ENCODE measurements at places on chromosomes 2 and 18.

- ATAC-seq, result no peak
Measured at GRCh38 chr18:58064406-58064998, 20.5 kb downstream of the NEDD4L start.

DNA sequence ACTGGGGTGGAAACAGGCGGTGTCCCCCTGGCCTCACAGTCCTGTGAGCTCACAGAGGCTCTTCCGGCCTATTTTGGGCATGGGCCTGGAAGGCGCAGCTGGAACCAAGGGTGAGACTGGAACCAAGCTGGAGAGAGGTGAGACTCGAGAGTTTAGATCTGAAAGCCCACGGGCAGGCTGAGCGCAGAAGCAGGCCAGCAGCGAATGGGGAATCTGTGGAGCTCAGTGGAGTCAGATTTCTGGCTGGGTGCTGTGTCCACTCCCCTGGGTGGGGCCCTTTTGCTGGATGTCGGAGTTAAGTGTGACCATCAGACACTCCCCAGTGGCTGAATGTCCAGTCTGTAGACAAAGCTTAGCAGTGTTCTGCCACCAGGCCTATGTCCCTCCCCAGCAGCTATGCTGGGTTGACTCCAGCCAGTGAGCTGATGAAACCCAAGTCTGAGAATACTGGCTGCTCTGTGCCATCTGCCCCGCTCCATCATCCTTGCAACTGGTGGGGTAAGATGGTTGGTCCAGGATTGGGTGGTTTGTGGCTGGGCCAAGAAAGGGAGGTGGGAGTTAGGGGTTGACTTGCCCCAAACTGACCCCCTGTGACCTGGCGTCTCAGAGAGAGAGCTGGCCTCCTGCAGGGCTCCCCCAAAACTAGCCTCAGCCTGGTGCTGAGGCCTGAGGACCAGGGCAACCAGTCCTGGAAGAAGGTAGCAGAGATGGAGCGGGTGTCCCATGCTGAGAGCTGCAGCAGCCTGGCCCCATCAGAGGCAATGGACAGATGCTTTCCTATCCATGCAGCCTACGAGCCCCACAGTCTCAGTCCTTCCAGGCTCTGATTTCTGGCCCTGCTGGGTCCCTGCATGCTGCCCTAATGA is 34.4 kb downstream of the CYP26B1 start:
- ATAC-seq, result no peak

- no peak for ATAC-seq
Measured at GRCh38 chr2:242011516-242011915, 142.0 kb downstream of the RTP5 start.

GRCh38 chr18:40292985-40293710 is 1661.9 kb upstream of the PIK3C3 start:
- no peak for ATAC-seq

- no peak for ATAC-seq
Measured at GRCh38 chr2:124967325-124967724, 942.2 kb downstream of the CNTNAP5 start.

Data from esophagus mucosa (tissue), 1 donor.